ENCODE measurements at places on chromosomes 4 and X.
A peak's percentile ranks its signal among the peaks of the same experiment; 100 is the strongest.

- no peak for DNase-seq
Measured at GRCh38 chr4:163649557-163650091, 155.1 kb downstream of the TMA16 start.

- DNase-seq, result peak; percentile 31
Measured at GRCh38 chr4:47686294-47686872, 151.5 kb downstream of the CORIN start.

- DNase-seq, result no peak
Measured at GRCh38 chr4:6008766-6009385, 9.4 kb downstream of the C4orf50 start.

DNA sequence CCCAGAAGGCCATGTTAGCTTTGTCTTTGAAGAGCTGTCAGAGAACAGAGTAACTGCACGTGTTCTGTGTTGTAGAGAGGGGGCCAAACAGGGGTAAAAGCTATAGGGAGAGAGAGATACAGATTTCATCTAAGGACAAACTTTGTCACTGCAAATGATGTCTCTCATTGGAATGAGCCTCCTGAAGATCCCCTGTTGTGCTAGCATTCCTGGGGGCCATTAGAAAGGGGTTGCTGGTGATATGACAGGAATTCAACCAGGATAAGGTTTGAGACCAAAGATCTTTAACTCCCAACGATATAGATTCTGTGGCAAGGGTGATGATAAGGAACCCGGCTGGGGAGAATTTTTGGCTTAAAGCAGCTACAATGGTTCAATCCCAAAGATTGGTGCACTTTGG lies 16.8 kb downstream of the MID1 start:
- no peak for DNase-seq

- DNase-seq, result peak; percentile 14
Measured at GRCh38 chr4:162959046-162959445, 207.6 kb downstream of the NAF1 start.

DNA sequence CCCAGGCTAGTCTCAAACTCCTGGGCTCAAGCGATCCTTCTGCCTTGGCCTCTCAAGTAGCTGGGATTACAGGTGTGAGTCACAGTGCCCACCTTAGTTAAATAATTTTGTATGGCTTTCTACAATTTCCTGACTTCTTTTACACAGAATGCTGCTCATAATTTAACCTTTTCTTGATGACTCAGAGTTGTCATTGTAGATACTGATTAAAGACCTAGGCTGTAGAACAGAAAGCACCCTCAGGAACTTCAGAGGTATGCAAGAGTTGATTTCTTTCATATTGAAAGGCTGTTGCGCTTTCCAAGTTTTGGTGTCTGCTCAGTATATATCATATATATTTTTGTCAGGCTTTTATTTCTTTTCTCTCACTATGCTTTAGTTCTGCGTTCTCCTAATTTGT lies 21.1 kb upstream of the GPR34 start:
- no peak for DNase-seq

- DNase-seq, result no peak
Measured at GRCh38 chr4:123406872-123407271, 10.3 kb downstream of the SPRY1 start.

GRCh38 chrX:46959101-46959500 lies 46.9 kb downstream of the JADE3 start:
- DNase-seq, result no peak

- DNase-seq, result no peak
Measured at GRCh38 chr4:173448608-173449379, 49.9 kb upstream of the SCRG1 start.

DNA sequence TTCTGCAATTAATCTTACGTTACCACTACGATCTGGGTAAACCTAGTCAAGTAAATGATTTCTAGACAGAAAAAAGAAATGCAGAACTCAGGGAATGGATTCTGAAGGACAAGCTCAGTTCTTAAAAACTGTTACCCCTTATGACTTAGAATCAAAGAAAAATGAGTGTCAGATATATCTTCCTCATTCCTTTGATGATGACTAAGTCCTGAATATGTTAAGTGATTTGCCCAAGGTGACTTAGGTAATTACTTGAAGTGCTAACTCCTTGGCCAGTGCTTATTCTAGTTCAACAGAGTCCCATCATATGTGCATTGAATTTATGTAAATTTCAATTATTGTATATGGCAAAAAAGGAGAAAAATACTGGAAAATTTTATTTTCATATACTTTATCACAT lies 92.5 kb downstream of the PPEF1 start:
- DNase-seq, result no peak

GRCh38 chrX:154751669-154752271 lies 893 bp upstream of the GAB3 start:
- no peak for DNase-seq

- no peak for DNase-seq
Measured at GRCh38 chr4:125319311-125319710, 4.6 kb downstream of the FAT4 start.

GRCh38 chrX:23901805-23902204 lies 5.9 kb downstream of the APOO start:
- DNase-seq, result peak; percentile 58

DNA sequence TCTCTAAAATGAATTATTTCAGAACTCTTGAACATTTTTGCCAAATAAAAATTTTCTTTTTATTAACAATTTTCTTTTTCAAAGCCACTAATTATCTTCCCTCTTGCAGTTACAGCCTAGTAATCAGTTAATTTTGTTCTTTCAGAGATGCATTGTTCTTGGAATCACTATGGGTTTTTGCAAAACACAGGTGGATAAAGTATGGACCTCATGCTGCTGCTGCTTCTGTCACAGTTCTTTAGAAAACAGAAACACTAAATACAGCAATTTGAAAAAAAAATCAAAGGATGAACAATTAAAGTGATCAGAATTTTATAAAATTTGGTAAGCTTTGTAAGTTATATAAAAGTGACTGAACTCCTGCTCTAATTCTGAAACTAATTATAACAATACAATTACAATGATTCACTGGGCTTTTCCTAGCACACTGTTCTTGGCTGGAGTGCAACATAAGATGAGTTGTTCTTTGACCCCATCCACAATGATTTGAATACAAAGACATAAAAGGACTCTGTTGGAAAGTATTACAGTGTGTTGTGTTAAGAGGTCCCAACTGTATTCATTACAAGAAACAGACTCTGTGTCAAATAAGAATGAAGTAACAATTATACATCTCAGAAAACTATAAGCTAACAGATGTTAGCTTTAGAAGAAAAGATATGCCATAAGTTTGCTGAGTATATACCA lies 59.4 kb upstream of the GK2 start:
- no peak for DNase-seq

DNA sequence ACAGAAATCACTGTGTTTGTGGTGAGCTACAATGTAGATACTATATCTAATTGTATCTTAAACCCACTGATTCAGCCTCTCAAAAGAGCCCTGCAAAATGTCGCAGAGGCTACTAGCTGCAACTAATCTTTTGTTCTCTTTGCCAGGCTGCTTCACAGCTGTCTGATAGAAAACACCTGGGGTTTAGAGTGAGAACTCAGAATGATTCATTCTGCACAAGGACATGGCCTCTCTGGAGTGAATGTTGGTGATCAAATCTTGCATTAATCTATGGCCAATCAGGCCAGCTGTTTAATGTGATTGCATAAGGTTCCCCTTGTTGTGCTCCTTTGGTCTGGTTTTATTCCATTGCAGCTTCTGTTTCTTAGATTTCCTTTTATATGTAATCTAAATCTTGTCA lies 100.3 kb downstream of the EMCN start:
- DNase-seq, result no peak

GRCh38 chr4:139300431-139301112 lies 733 bp upstream of the NAA15 start:
- DNase-seq, result peak; percentile 62

GRCh38 chr4:30116401-30116800 lies 603.8 kb upstream of the PCDH7 start:
- DNase-seq, result no peak

GRCh38 chr4:52250154-52250553 lies 199.1 kb downstream of the SPATA18 start:
- DNase-seq, result peak; percentile 1

DNA sequence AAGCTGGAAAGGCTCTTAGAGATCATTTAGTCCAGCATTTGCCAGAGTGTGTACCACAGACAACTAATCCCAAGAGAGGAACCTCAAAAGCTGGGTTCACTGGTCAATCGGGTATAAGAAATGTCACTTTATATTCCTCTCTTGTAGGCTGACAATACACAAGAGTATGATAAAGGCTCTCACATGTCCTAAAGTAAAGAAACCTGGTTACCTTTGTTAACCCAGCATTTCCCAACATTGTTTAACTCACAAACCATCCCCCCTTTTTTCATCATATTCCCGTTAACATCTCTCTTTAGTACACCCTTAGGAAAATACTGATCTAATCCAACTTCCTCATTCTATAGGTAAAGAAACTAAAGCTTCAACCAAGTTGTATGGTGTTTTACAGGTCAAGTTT lies 74.4 kb downstream of the MBNL3 start:
- no peak for DNase-seq

GRCh38 chrX:72050011-72050410 lies 81.7 kb downstream of the RTL5 start:
- no peak for DNase-seq

DNA sequence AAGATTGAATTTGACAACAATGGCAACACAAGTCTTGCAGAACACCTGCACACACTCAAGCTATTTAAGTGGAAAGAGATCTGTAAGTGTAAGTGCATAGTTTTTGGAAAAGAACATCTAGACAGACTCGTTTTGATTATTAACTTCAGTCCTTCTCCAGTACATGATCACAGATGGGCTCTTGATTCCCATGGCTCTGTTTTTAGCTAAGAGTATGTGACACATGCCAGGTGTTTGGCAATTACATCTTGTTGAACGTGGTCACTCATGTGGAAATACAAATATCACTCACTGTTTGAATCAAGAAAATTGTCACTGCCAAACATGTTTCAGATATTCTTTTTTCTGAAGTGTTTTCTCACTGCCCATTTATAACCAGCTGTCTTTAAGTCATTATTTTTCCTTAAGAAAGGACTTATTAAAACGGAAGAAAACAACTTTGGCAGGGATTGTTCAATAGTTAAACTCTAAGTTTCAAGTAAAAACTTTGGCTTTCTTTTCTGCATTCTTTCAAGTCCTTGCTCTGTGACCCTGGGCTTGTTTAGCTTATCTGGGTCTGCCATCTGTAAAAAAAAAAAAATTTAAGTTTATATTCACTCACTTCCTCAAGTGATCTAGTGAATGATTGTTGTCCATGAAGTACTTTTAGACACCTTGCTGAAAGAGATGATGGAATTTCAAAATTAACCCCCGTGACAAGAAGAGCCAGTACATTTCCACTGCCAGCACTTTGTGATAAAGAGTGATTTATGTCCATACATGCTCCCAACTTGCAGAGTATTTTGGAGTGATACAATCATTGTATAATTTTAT lies 125.4 kb downstream of the ATXN3L start:
- no peak for DNase-seq

DNA sequence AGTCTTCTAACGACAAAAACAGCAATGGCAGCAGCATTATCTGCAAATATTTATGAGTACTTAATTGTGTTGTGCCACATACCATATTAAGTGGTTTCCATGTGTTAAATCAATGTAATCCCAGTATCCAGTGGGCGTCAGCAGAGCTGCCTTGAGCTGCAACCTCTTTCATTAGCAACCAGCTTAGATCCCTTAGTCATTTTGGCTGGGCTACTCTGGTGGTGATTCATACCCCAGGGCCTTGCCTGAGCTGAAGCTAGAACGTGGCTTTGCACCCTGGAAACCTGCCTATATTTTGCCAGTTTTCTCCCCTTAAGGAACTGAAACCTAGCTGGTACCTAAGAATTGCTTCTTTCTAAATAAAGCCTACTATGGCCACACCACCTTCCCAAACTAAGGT lies 474.3 kb upstream of the FTHL17 start:
- DNase-seq, result peak; percentile 78

DNA sequence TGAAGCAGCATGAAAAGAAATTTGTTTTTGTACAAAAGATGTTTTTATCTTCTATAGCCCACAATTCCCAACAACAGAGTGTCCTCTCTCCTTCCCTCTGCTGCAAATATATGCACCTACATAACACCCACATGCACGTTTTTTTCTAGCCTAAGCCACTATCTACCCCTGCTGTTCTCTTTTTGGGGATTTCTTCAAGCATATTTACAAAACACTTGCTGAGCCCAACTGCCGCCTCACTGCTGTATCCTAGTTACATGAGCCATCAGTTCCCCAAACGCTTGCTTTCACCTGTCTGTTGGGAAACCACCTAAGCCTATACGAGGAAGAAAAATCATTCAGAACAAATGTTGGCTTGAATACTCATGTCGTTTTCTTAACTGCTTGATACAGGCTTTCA lies 127.2 kb downstream of the CHRNA9 start:
- DNase-seq, result no peak

- no peak for DNase-seq
Measured at GRCh38 chr4:186248643-186249042, 17.3 kb upstream of the F11 start.

DNA sequence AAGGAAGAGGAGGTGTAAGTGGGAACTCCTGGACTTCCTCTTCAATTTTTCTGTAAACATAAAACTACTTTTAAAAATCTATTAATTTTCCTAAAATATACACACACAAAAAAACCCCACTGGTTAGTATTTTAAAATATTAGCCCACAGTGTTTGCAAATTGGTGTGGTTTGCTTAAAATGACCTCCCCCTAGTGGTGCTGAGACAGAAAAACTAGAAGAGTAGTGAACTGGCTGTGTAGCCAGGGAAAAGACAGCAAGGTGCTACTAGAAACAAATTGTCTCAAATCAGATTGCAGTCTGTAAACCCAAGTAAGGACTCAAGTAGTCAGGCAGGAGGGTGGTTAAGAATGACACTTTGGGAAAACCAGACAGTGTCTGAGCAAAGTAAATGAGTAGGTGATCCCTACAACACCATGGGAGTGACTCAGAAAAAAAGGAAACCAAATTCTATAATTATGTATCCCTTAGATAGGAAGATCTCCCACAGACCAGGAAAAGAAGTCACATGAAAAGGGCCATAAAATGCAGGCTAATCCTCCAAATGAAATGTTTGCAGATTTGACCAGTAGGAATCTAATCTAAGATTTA lies 26.0 kb downstream of the AMTN start:
- peak; percentile 12 for DNase-seq

All from brain microvascular endothelial cell (primary cell).